ENCODE measurements at places on chromosomes 1 and 21.
A peak's percentile ranks its signal among the peaks of the same experiment; 100 is the strongest.

DNA sequence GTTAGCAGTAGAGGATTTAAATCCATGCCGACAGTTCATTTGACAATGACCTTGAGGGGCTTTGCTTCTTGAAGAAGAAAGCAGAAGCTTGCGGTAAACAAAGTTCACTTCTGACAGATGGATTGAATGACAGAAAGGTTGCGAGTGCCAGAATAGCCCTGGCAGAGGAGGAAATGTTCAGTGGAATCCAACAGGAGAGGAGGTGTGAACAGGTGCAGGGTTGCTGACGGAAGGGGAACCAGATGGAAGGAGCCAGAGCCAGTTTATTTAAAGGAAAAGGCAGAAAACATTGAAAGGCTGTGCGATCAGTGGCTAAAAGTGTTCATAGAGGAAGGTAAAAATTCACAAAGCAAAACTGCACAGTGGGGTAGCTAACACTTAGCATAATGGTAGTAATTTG lies 141.0 kb downstream of the SDCCAG8 start:
- DNase-seq = no peak

DNA sequence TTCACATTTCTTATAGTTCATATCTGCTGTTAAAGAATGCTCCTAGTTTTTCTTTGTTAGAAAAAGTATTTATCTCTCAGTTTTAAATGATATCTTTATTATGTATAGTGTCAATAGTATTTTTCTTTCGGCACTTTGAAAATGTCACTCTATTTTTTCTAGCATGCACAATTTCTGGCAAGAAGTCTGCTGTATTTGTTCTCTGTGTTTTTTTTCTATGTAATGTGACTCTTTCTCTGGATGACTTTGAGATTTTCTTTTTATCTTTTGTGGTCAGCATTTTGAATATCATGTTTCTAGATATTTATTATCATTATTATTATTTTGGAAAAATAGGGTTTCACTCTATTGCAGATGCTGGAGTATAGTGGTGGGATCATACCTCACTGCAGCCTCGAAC lies 285.2 kb downstream of the PTGER3 start:
- no peak for DNase-seq

- peak; percentile 24 for DNase-seq
Observed at GRCh38 chr1:30911059-30911954, 2.7 kb upstream of the SDC3 start.

DNA sequence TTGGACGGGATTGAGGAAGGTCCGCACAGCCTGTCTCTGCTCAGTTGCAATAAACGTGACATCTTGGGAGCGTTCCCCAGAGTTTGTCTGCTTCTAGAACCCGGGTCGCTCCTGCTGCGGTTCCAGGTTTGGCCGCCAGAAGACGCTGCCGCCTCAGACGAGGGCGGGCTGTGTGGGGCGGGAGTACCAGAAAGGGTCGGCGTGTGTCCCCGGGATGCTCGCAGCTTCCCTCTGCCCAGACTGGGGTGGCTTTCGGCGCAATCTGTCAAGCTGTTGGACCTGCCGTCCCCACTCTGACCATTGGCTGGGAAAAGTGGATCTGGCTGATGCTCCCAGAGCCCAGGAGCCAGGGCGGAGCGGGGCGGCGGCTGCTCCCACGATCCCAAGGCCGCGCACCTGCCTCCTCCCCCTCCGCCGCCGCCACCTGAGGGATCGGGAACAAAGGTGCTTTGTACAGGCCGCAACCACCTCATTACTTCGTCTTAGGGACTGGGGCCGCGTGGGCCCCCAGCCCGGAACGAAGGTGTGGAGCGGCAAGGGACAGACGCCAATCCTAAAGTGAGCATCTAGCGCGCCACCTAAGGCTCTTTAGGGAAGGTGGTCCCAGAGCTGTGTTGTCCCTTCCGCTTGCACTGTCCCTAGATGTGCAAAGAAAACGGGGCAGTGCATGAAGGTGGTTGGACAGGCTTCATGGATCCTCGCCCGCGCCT lies 683 bp upstream of the EFNA4 start:
- peak; percentile 58 for DNase-seq

- DNase-seq = no peak
Observed at GRCh38 chr1:200206340-200206739, 178.8 kb downstream of the NR5A2 start.

All from CD4-positive, alpha-beta T cell treated with Interleukin-4 for 4 hours (primary cell).